ENCODE measurements at places on chromosomes 2 and 18. TPM values are rescaled to one million over a fixed set of nuclear protein-coding genes. Genes with fewer than 3 reads are reported as not detected.

- no peak overlapping the region for H3K4me3 ChIP-seq
- H3K27me3 ChIP-seq: no peaks in the 10 kb centered on the region
- peaks cover 19% of the 10 kb centered on the region for H3K4me1 ChIP-seq
- H3K27ac ChIP-seq: no peak overlapping the region
- DNase-seq: no peak
Measured at GRCh38 chr2:97981961-97982360, 13.8 kb downstream of the TMEM131 start.

- H3K36me3 ChIP-seq: no peaks in the 10 kb centered on the region
- no peak overlapping the region for H3K27ac ChIP-seq
- DNase-seq: no peak
- H3K4me3 ChIP-seq: no peak overlapping the region
Measured at GRCh38 chr18:53799134-53799533, 425.3 kb downstream of the MBD2 start.

DNA sequence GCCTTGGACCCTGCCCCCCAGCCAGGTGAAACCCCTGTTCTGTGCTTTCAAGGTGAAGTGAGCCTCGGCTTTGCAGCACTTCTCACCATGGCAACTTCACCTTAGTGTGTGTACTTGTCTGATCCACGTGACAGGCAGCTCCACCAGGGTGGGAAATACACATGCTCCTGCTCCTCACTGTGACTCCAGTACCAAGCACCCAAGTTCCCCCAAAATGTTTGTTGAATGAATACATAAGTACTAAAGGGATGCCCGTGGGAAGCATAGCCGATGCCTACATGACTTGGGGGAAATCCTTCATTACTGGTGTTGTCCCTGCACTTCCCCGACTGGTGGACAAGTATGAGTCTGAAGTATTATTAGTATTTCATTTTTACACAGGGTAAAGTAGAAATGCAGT is 41.8 kb upstream of the GBX2 start:
- peaks cover 4% of the 10 kb centered on the region for H3K27me3 ChIP-seq
- H3K27ac ChIP-seq: no peak overlapping the region
- H3K4me1 ChIP-seq: no peaks in the 10 kb centered on the region
- H3K36me3 ChIP-seq: no peaks in the 10 kb centered on the region
- DNase-seq: no peak

DNA sequence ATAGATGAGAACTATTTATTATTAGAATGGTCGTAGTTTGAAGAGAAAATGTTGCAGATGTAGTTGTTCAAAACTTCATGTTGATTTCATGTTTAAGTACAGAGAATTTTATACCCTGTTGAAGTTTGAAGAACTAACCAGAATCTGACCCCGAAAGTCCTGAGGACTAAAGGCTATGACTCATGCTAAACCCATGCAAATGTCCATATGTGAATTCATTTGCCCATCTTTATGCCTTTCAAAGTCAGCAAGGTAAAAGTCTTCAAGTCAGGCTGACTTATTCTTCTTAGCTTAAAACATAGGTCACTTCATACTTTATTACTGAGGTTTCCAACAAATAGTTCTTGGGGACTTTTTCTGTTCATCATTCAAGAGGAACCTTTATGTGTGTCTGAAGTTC is 185.5 kb downstream of the CCDC85A start:
- H3K4me3 ChIP-seq: no peak overlapping the region
- DNase-seq: no peak
- H3K27ac ChIP-seq: no peak overlapping the region
- no peaks in the 10 kb centered on the region for H3K27me3 ChIP-seq
- no peaks in the 10 kb centered on the region for H3K4me1 ChIP-seq
- no peaks in the 10 kb centered on the region for H3K36me3 ChIP-seq

ALK gene
- total RNA-seq: not detected

GPR75 gene
- 3.7 TPM for total RNA-seq

GRCh38 chr18:8857806-8858205 is 152.4 kb downstream of the MTCL1 start:
- H3K4me1 ChIP-seq: no peaks in the 10 kb centered on the region
- H3K36me3 ChIP-seq: no peaks in the 10 kb centered on the region
- H3K27me3 ChIP-seq: no peaks in the 10 kb centered on the region
- no peak overlapping the region for H3K27ac ChIP-seq

- H3K27me3 ChIP-seq: peaks cover 8% of the 10 kb centered on the region
- H3K4me3 ChIP-seq: no peak overlapping the region
- no peaks in the 10 kb centered on the region for H3K36me3 ChIP-seq
- H3K4me1 ChIP-seq: peaks cover 4% of the 10 kb centered on the region
- no peak for DNase-seq
Measured at GRCh38 chr18:35804377-35804776, 168.1 kb upstream of the RMP24 start.

TBR1 gene
- 0.05 TPM for total RNA-seq

DCDC2C gene
- total RNA-seq: not detected

POTEJ gene
- not detected for total RNA-seq

GRCh38 chr2:197113275-197113711 is 186.8 kb upstream of the PGAP1 start:
- H3K36me3 ChIP-seq: peaks cover 22% of the 10 kb centered on the region
- H3K4me3 ChIP-seq: no peak overlapping the region
- H3K27ac ChIP-seq: no peak overlapping the region
- DNase-seq: no peak
- peaks cover 18% of the 10 kb centered on the region for H3K4me1 ChIP-seq

DSG4 gene
- total RNA-seq: not detected

DNA sequence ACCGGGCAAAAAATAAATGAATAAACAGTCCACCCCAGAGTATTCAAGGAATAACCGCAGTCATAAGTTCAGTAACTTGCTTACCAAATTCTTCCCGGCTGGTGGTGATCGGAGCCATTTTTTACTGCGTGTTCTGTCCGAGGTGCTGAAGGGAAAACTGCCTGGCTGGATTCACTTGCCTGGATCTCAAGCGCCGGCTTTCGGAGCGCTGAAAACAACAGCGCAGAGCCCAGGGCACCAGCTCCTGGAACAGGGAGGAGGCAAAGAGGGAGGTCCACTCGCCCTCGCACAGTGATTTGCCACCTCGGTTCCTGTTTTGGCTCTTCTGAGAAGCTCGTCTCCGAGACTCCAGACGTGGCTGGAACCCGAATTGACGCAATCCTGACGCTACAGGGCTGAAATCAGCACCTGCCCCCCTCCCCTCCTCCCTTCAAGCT is at the start of gene SYT4:
SYT4 (minus strand) TSS at position 327 of the 437 bp plus-strand sequence; CDS start at position 118, 209 bp downstream.
- H3K36me3 ChIP-seq: no peaks in the 10 kb centered on the region
- H3K27me3 ChIP-seq: no peaks in the 10 kb centered on the region
- DNase-seq: no peak
- H3K27ac ChIP-seq: no peak within 1 kb of the TSS
- no peak within 1 kb of the TSS for H3K4me3 ChIP-seq

GRCh38 chr2:5978131-5978751 is 286.1 kb downstream of the SOX11 start:
- H3K4me3 ChIP-seq: no peak overlapping the region
- H3K27ac ChIP-seq: no peak overlapping the region
- H3K4me1 ChIP-seq: no peaks in the 10 kb centered on the region
- no peaks in the 10 kb centered on the region for H3K36me3 ChIP-seq
- H3K27me3 ChIP-seq: no peaks in the 10 kb centered on the region

DNA sequence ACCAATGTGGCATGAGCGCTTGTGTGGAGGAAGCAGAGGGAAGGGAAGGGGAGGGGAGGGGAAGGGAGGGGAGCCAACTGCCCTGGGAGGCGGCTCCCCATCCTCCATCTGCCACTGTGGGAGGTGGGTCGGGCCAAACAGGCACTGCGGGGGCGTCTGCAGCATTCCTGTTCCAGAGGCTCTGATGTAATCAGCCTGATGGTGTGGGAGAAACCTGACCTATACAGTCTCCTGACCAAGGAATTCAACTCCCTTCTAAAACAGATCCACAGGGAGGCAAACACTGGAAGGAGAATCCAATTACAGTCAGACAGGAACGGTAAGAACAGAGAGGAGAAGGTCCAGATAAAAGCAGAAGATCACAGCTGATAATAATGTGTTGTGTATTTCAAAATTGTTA is 88.8 kb downstream of the CD8B2 start:
- no peaks in the 10 kb centered on the region for H3K4me1 ChIP-seq
- H3K27ac ChIP-seq: no peak overlapping the region
- H3K27me3 ChIP-seq: peaks cover 14% of the 10 kb centered on the region
- no peak for DNase-seq
- H3K4me3 ChIP-seq: no peak overlapping the region
- no peaks in the 10 kb centered on the region for H3K36me3 ChIP-seq

GRCh38 chr2:108154366-108155061 is 85.3 kb upstream of the SULT1C3 start:
- no peaks in the 10 kb centered on the region for H3K27me3 ChIP-seq
- no peaks in the 10 kb centered on the region for H3K4me1 ChIP-seq
- H3K27ac ChIP-seq: no peak overlapping the region
- H3K36me3 ChIP-seq: no peaks in the 10 kb centered on the region
- no peak overlapping the region for H3K4me3 ChIP-seq

- H3K4me1 ChIP-seq: peaks cover 34% of the 10 kb centered on the region
- H3K4me3 ChIP-seq: no peak overlapping the region
- peaks cover 15% of the 10 kb centered on the region for H3K36me3 ChIP-seq
Measured at GRCh38 chr2:160267022-160267421, 67.0 kb upstream of the ITGB6 start.

XDH gene
- not detected for total RNA-seq

SH3RF3 gene
- total RNA-seq: 0.39 TPM

DNA sequence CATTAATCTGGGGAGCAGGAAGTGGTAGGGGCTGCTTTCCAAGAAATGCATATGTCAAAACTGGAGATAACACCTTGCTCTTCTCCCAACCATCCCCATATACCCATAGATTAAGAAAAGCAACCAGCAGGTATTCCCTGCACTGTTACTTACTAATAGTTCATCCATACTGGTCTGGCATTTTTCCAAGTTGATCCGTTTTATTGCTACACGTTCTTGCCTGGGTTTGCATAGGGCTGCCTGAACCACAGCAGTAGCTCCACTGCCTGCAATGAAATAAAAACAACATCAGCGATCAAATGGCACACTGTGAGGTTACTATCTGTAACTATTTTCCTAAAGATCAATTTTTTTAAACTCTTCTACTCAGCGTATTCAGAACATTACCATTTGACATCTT is 65.6 kb downstream of the STK39 start:
- H3K27me3 ChIP-seq: no peaks in the 10 kb centered on the region
- no peak overlapping the region for H3K27ac ChIP-seq
- peaks cover 55% of the 10 kb centered on the region for H3K4me1 ChIP-seq
- peaks cover 13% of the 10 kb centered on the region for H3K36me3 ChIP-seq
- no peak for DNase-seq

DNA sequence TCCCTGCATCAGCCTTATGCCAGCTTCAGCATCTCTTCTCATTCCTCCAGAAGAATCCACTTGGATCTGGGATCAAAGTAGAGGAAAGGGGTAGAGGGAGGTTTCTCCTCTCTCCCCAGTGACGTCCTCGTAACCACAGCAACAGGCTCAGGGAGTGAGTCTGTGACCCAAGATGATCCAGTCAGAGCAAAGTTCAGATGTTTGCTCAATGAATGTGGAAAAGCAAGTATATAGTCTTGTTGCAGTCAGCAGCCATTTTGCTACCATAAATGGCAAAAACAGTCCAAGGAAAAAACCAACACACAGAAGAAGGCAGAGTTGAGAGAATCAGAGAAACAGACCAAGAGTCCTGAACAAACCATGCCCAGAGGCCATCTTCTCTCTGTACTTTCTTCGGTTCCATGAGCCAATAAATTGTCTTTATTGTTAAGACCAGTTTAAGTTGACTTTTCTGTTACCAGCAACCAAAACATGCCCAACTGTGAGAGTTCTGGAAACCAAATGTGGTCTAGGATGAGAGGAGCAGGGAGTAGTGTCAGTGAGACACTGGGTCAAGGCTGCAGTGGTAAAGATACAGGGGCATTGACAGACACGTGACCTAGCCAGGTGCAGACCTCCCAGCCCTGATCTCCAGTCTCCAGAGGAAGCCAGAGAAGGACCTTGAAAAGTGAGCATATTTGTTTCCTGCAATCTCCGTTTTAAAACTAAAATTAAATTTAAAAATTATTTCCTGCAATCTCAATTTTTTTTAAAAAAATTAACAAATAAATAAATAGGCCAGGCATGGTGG is 3.2 kb upstream of the CXCR1 start:
- DNase-seq: no peak
- H3K27ac ChIP-seq: no peak overlapping the region
- peaks cover 31% of the 10 kb centered on the region for H3K27me3 ChIP-seq
- H3K36me3 ChIP-seq: no peaks in the 10 kb centered on the region

GRCh38 chr2:174027956-174028355 is 62.8 kb upstream of the SP3 start:
- H3K36me3 ChIP-seq: no peaks in the 10 kb centered on the region
- no peak for DNase-seq
- peaks cover 6% of the 10 kb centered on the region for H3K4me1 ChIP-seq
- no peak overlapping the region for H3K27ac ChIP-seq
- H3K4me3 ChIP-seq: no peak overlapping the region

GRCh38 chr2:5696945-5697521 is 4.8 kb downstream of the SOX11 start:
- no peaks in the 10 kb centered on the region for H3K4me1 ChIP-seq
- H3K27me3 ChIP-seq: peaks cover 36% of the 10 kb centered on the region
- H3K36me3 ChIP-seq: peaks cover 6% of the 10 kb centered on the region

GRCh38 chr2:150643114-150643725 is 155.8 kb upstream of the RND3 start:
- H3K27me3 ChIP-seq: no peaks in the 10 kb centered on the region
- no peak overlapping the region for H3K4me3 ChIP-seq
- DNase-seq: no peak
- H3K36me3 ChIP-seq: no peaks in the 10 kb centered on the region
- H3K4me1 ChIP-seq: no peaks in the 10 kb centered on the region
- no peak overlapping the region for H3K27ac ChIP-seq

UGGT1 gene
- 65.2 TPM for total RNA-seq

RAB11FIP5 gene
- 12.1 TPM for total RNA-seq

DNA sequence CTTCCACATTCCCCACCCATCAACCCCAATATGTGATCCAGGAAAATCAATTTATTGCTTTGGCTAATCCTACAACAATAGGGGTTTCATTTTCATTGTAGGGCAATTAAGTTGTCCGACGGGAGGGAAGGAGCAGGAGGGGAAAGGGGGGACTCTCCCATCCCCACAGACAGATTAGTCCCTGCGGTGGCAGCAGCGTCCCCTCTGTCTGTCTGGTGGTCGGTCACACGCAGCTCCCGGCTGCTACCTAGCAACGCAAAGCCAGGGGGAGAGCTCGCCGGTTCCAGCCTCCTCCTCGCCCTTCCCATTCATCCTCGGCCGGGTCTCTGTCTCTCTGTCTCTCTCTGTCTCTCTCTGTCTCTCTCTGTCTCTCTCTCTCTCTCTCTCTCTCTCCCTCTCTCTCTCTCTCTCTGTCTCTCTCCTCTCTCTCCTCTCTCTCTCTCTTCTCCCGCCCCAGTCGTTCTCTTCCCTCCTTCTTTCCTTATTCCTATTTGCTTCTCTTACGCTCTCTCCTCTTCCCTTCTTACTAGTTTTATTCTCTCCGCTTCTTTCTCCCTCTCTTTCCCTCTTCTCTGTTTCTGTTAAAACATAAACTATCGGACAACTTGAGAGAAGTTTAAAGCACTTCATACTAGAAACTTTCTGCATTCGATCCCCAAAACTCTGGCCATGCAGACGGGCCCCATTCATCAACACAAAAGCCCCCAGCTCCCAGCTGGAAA is 1.2 kb downstream of the LRP2 start:
- peaks cover 31% of the 10 kb centered on the region for H3K4me1 ChIP-seq
- peaks cover 60% of the 10 kb centered on the region for H3K27me3 ChIP-seq
- H3K27ac ChIP-seq: no peak overlapping the region
- H3K36me3 ChIP-seq: peaks cover 4% of the 10 kb centered on the region
